Foreskin melanocyte (primary cell): ENCODE measurements at places on chromosomes 7 and 10.

DNA sequence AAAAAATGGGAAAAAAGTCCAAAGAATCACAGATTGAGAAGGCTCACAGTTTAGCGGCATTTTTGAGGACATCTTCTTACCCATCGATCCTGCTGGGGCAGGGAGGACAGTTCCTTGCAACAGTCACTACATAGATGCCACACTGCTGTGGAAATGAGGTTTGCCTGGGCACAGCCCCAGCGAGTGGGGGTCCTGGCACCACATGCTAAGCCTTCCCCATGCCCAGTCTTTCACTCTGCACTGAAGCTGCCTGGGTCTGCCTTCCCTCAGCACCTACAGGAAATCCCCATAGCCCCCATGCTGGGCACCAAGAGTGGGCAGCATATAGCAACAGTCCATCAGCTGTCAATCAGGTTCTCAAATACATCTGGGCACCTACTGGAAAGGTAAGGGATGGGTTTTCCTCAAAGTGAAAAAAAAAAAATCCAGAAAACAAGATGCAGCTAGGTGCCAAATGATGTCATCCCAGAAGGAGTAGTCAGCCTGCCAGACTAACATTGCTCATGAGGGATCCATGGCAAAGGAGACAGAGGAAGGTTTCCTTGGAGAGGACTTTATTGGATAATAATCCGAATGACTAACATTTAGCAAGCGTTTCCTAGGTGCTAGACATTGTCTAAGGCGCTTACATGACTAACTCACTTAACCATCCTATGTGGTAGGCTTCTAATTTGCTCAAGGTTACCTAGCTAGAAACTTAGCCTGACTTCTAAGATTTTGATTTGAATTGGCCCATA lies 125.7 kb upstream of the CXCL12 start:
- DNase-seq, result no peak

DNA sequence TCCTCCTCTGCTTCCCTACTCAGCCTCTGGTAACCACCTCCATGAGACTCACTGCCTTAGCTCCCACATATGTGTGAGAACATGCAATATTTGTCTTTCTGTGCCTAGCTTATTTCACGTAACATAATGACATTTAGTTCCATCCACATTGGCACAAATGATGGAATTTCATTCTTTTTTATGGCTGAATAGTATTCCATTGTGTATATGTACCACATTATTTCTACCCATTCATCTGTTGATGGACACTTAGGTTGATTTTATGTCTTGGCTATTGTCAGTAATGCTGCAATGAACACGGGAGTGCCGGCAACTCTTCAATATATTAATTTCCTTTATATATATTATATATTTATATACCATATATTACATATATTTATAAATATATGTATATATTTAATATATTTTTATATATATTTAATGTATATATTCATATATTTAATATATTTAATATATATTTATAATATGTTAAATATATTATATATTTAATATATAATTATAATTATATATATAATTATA lies 1046.9 kb downstream of the DNAJB9 start:
- DNase-seq, result no peak

- DNase-seq, result no peak
Measured at GRCh38 chr10:3760083-3760482, 24.9 kb downstream of the KLF6 start.

DNA sequence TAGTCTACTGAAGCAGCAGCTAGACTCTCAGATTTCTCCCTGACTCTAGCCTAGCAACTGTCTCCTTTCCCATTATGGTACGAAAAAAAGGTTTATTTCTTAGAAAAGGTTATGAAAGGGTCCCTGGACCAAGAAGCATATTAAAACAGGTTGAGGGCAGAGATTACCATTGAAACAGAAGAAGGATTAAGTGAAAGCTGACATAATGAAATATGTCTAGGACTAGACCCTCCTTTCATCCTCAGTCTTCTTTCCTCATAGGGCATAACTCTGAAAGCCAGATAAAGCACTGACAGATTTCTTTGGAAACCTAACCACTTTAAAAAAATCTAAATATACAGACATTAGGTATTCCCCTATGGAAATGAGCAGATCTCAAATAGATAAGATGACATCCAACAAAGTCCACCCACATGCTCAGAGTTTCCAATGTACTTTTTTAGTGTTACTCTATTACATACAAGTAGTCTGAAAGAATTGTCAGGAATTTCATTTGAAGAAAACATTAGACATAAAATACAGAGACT lies 58.6 kb downstream of the JMJD1C start:
- DNase-seq, result no peak

DNA sequence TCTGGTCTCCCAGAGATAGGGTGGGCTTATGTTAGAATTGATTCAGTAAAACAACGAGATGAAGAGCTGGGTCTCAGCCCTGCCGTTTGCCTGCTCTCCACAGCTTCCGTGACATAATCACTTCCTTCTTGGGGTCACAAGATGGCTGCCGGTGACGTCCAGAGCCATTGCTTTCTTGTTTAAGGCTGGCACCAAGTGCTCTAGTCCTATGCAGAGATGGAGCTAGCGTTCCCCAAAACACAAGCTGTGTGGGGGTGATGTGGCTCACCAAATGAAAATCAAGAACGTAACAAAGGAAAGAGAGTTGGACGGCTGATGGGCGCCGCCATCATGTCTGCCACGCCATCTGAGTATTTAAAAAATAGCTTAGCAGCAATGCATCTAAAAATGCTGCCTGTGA lies 296.1 kb downstream of the CAMK1D start:
- no peak for DNase-seq

DNA sequence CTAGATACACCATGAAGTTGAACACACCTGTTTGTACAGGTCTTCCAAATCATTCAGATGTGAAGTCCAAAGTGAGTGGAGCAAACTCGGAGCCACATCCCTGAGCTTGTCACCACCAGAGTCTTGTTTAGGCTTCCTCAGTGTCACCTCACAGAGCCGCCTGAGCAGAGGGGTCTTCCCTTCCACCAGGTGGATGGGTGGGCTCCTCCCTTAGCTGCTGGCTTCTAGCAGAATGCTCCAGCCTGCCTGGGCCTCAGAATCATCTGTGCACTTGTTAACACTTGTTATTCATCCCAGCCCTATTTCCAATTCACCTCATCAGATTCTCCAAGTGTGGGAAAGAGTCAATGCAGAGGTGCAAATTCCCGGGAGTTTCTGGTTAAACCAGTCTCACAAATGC lies 32.5 kb downstream of the C10orf71 start:
- DNase-seq, result no peak

- peak; percentile 36 for DNase-seq
Measured at GRCh38 chr10:53957401-53957800, 843.6 kb downstream of the PCDH15 start.

DNA sequence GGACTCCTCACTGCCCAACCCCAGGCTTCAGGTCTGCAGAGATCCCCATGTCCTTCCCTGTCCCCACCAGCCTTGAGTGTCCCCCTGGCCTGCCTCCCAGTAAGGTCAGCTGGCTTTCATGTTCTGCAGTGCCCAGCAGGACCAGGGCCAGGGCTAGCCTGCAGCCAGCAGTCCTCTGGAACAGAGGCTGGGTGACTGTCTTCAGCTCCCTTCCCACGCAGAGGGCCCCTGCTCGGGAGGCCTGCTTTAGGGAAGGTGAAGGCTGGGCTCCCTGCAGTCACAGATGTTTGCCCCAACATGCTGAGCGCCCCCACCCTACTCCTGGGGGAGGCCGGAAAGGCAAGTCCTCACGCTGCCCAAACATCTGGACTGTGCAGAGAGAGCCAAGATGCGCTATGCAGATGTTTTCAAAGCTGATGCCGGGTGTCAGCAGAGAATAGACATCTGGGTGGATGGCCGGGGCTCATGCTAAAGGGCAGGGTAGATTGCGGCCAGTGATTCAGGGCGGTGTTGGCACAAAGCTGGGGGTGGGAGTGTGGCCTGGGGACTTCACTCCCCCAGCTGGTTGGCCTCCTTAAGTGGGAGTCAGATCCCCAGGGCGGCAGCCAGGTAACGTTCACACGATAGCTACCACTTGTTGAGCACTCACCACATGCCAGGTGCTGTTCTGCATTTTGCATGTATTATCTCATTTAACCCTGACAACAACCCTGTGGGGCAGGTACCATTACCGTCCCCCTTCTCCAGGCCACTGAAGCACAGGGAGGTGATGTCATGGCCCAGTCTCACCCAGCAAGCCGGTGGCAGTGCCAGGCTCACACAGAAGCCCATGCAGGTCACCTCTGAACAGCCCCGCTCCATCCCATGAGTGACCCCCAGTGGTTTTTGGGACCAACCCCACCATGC lies 71.2 kb upstream of the COL13A1 start:
- DNase-seq, result no peak

GRCh38 chr7:115911465-115911864 lies 119.1 kb downstream of the TFEC start:
- DNase-seq, result peak; percentile 24

- DNase-seq, result no peak
Measured at GRCh38 chr10:84634636-84635035, 306.2 kb downstream of the CCSER2 start.

- DNase-seq, result no peak
Measured at GRCh38 chr7:79923953-79924352, 210.7 kb upstream of the GNAI1 start.

GRCh38 chr7:152313831-152314604 lies 121.8 kb downstream of the KMT2C start:
- DNase-seq, result peak; percentile 59

- DNase-seq, result no peak
Measured at GRCh38 chr10:101967713-101968112, 88.3 kb downstream of the ARMH3 start.

- DNase-seq, result peak; percentile 28
Measured at GRCh38 chr7:114533131-114533530, 118.5 kb downstream of the FOXP2 start.

GRCh38 chr7:47325337-47325736 lies 256.6 kb downstream of the TNS3 start:
- DNase-seq, result no peak

GRCh38 chr10:88389456-88389855 lies 193.7 kb downstream of the RNLS start:
- peak; percentile 62 for DNase-seq

DNA sequence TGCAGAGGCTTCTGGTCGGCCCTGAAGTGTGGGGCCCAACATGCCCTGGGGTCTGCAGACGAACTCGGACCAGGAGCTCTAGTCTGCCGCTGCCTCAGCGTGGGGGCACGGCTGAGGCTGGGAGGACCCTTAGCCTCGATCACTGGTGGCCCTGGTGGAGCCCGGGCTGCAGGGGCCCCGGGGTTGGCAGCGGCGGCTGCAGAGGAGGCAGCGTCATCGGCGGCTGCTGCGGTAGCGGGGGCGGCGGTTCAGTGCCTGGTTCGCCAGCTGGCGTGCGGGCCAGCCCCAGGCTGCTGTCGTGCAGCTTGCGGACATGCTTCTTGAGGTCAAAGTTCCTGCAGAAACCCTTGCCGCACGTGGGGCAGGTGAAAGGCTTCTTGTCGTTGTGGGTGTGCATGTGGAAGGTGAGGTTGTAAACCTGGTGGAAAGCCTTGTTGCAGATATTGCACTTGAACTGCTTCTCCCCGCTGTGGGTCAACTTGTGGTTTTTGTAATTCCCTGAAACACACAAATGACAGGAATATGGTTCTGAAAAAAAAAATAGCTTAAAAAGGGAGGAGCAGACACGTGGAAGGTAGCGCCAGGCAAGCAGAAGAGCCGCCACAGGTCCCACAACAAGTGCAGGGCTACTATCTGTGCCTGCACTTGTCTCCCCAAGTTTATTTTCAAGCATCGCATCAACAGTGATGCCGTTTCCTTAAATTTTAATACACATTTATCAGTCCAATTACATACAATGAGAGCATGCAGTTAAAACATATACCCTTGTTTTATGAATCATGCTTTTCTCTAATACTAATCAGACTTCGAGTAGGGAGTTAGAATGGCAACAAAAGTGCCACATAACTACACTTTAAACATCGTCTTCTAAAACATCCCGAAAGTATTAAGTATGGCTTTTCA lies 2.4 kb downstream of the FEZF1 start:
- no peak for DNase-seq
